Stimulated activated CD8-positive, alpha-beta memory T cell treated with anti-CD3 and anti-CD28 coated beads, Interleukin-7, amount 100 ng/mL, for 1 hour (primary cell): ENCODE measurements at places on chromosomes 12 and 14.

DNA sequence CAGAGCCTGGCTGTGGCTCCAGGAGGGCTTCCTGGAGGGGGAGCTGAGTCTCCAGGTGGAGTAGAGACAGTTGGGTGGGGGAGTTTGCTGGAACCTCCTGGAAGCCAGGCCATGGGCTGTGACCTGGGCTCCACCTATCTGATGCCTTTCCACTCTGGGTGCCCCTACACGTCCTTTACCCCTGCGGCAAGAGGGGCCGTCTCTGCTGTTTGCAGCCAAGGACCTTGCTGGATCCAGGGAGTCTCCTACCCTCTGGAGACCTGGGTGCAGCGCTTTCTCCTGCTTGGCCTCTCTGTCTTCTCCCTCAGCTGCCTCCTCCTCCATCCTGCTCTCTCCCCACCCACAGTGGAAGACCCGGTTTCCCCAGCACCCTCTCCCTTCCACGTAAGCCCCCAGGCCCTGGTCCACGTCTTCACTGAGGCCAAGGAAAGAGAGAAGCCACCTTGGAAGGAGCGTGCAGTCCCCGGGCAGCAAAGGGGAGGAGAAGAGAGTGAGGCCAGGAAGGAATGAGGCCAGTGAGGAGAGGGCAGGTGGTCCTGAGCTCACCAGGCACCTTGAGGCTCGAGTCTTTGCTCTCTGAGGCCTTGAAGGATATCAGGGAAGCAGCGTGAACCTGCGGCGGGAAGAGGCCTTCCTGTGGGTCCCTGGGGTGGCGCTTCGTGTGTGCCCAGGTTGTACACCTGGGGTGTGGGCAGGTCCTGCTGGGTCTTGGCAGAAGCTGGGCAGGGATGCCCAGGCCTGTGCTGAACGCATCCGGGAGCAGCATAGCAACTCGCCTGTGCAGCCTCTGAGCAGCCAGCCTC, 294.3 kb upstream of the RTL1 start:
- DNase-seq = no peak

DNA sequence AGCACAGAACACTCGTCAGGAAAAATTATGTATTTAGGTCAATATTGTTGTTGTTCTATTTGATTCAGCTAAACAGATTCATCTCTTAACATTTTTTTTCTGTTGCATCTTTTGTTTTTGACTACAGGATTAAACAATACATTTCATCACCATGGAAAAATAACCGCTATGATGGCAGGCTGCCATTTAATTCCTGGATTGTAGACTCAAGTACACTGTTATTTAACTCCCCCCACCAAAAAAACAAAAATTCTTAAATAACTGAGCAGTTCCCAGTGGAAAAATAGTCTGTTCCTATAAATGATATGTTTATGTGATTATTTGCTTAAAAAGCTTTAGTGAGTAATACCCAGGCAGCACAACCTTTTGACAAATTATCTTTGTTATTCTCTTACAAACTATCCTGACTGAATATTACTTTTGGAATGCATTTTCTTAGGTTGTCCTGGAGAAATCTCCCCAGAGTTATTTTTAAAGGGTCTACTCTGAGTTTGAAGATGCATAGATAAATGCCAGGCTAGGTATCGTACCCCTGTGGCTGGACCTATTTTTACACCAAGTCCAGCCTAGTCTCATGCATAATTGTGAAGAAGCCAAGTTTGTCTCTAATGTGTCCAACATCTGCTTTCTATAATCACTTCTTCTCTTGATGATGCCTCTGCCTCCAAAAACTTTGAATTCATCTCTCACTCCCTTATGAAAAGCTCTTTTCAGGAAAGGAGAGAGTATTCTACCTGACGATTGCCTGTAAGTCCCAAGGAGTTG, 3.7 kb downstream of the KERA start:
- DNase-seq = no peak

GRCh38 chr14:101231828-101232227, 328.3 kb upstream of the RTL1 start:
- DNase-seq = no peak

DNA sequence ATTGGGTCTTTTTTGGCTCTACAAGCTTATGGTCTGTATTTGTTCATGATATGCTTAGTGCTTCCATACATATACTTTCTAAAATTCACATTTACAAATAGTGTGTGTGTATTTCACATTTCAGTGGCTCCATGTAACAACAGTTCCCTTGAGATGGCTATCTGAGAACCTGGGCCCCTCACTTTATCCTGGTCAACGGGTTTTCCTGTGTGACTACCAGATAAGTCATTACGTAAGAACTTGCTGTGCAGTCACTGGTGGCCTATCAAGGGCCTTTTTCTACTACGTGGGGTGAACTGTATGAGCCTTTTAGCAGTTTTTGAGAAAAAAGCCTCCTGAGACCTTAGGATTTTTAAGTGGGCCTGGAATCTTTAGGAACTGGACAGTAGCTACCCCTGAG, 454.1 kb downstream of the PCNX1 start:
- DNase-seq = no peak

DNA sequence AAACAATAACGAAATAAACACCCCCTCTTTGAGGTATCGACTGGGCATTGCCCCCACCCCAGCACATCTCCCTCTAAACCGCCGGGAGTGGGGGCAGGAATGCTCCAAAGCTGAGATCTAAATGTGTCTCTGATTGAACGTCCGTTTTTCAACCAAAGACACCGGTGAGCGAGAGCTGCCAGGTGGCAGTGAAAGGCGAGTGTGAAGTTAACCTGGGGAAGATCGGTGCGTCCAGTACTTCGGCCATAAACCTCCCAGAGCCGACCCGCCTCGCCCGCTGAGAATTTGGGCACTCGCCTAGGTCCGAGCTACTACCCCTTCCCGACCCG, 625 bp downstream of the ANGEL1 start:
- no peak for DNase-seq

- no peak for DNase-seq
Observed at GRCh38 chr14:31421200-31421599, 850 bp upstream of the HEATR5A start.

DNA sequence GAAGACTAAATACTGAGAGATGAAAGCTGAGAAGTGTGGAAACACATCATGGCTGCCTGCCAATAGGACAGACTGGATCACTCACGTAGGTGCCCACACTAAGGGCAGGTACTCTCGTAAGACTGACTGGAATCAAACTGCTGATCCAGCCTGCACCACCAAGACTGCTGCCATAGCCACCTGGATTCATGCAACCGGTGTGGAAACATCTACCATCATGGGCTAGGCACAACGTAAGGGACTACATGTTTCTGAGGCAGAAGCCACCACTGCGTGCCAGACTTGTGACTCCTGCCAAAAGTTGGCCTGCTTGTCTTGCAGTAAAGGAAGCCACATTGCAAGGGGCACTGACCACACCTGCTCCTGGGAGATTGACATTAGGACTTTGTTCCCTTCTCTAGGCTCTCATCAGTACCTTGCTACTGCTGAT, 3.8 kb downstream of the POMT2 start:
- DNase-seq = no peak

- no peak for DNase-seq
Observed at GRCh38 chr14:80988192-80988591, 32.8 kb downstream of the TSHR start.

DNA sequence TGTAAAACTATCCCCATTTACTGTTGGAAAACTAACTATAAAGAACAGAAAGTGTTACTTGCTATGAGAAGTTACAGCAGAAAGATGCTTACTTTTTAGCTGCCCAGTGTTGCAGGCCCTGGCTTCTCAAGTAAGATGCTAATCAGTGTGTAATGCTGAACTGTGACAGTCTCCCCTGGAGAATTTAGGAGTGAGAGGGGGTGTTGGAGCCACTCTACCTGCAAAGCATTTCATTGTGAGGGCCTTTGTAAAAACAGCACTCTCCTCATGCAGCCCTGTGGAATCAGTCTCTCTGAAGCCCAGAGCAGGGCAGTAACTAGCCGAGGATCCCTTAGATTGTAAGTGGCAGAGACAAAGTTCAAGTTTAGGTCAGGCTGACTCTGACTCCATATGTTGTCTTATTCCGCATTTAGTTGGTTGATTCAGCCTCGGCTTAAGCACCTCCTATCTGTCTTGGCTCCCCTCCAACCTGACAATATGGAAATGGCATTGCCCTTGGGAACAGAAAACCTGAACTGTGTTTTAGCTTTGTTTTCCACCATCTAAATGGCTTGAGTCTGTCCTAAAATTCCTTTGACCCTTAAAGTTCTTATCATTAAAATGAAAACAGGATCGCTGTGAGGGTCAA, 141.3 kb downstream of the PRKCH start:
- DNase-seq = no peak

- no peak for DNase-seq
Observed at GRCh38 chr14:61355892-61356325, 34.5 kb downstream of the PRKCH start.

- no peak for DNase-seq
Observed at GRCh38 chr12:105041186-105041585, 43.1 kb downstream of the ALDH1L2 start.

DNA sequence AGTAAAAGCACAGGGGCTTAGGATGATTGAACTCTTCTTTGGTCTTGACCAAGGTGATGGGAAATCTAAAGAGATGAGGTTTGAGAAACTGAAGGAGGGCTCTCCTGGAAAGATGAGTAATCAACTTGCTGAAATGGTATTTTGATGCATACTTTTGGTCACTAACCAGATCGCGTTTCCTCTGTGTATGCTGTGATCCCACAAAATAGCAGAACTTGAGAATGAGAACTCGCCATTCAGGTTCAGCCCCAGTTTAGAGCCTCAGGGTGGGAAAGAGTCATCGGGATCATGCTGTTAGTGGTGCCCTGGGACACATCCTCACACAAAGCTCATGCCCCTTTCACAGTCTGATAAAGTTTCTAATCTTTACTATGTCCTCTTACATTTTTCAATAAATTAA, 488.8 kb downstream of the ETNK1 start:
- DNase-seq = no peak
